ENCODE measurements at places on chromosomes 1 and 21.

DNA sequence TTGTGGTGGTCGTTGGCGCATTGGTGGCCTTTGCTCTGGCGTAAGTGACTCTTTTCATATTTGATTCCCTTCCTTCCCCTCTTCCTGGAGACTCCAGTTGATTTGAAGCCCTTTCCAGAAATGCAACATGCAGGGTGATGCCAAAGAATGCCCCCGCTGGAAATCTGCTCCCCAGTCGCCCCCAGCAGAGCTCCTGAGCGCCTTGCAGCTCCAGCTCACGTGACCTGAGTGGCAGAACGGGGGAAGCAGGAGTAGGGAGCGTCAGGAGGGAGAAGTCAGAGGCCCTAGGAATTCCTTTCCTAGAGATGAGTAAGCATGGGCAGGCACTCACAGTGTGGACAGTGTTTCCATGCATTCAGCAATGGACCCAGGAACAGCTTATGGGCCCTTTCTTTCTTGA is 255.9 kb downstream of the CACNA1E start:
- no peak for DNase-seq

DNA sequence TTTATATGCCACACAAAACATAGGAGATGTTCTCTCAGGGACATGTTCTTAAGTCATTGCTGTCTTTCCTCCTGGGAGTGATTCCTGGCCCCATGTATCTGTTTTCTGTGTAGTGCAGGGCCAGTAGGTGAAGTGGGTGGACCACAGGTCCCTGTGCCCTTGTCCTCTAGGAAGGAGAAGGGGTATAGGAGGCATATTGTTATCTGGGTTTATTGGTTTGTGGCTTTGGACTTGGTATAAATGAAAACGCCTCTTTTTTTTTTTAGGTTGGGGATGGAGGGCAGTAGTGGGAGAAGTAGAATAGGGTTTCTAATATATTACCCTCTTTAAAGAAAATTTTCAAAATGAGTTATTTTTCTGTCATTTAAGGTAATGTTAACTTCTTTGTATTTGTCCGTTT is 29.4 kb downstream of the DYRK1A start:
- no peak for DNase-seq

DNA sequence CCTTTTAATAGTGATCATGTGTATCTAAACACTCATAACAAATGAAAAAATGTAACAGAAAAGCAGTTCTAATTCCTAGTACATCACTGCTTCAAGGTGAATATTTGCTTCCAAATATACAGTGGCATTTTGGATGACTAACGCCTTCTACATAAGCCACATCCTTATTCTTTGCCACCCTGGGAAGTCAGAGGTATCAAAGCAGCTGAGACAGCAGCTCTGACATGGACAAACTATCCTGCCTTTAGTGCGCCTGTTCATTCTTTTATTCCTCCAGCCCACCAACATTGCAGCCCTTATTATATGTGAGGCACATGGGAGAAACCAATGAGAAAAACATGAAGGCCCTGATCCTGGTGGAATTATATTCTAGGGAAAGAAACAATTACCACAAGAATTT is 183.0 kb downstream of the APP start:
- no peak for DNase-seq

DNA sequence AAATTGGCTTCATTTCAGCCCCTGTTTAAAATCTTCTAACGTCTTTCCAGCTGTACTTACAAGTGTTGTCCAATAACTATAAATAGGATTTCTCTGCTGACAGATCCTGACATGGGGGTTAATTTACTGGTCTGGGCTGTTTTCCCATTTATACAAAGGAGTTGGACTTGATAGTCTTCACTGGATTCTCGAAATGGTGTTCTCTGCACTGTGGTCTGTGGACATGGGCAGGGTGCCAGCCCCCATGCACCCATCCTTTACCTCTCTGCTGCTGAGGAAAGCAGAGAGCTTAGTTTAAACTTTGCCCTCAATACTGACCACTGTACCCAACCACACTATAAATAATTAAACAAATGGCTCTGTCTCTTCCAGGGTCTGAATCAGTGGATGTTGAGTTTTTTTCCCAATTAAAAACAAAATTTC is 5.2 kb downstream of the DIO1 start:
- DNase-seq, result no peak

- DNase-seq, result no peak
Measured at GRCh38 chr1:87478231-87478630, 149.6 kb downstream of the LMO4 start.

GRCh38 chr1:223076362-223076761 is 66.7 kb downstream of the TLR5 start:
- DNase-seq, result no peak

DNA sequence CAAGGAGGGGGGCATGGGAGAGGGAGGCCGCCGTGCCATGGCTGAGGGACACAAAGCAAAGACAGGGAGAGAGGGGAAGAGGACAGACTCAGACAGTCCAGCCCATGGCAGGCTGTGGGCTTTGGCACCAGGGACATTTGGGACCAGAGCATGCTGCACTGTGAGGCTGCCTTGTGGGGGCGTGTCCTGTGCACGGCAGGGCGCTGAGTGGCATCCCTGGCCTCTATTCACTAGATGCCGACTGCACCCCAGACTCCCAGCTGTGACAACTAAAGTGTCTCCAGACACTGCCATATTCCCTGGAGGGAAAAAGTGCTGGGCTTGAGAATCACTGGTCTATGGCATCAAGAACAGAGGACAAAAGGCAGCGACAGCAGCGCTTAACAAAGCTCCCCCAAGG is 18.6 kb upstream of the PRDM15 start:
- DNase-seq, result no peak

All from NCI-H524 treated with DMSO at 0.1 percent for 48 hours (cell line).